ENCODE measurements at places on chromosomes 2 and 18.

DNA sequence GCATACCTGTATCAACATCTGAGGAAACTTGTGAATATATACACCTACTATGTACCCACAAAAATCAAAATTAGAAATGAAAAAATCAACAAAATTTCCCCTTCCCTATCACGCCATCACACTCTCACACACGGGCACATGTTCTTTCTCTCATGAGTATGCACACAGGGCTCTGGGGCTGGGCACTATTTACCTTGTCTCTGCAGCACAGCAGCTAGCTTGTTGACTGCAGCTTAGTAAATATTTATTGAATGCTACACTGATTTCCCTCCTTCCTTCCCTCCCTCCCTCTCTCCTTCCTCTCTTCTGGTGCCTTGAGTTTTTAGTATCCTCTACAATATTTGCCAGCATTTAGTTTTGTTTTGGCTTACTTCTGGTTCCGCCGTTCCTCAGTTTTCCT, 182.7 kb upstream of the LHCGR start:
- DNase-seq, result no peak

GRCh38 chr2:235030126-235030525, 78.3 kb downstream of the SH3BP4 start:
- DNase-seq, result no peak

DNA sequence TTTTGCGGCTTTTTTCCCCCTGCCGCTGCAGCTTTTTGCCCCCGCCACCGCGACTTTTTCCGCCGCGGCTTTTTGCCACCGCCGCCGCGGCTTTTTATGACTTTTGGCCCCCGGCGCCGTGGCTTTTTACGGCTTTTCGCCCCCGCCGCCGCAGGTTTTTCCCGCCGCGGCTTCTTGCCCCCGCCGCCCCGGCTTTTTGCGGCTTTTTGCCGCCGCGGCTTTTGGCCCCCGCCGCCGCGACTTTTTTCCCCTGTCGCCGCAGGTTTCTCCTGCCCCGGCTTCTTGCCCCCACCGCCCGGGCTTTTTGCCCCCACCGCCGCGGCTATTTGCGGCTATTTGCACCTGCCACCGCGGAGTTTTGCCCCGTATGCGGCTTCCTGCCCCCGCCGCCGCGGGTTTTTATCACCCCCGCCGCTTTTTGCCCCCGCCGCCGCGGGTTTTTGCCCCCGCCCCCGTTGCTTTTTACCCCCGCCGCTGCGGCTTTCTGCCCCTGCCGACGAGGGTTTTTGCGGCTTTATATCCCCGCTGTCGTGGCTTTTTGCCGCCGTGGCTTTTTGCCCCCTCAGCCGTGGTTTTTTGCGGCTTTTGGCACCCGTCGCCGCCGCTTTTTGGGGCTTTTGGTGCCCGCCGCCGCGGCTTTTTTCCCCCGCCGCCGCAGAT, 2750.9 kb downstream of the RPIA start:
- no peak for DNase-seq

DNA sequence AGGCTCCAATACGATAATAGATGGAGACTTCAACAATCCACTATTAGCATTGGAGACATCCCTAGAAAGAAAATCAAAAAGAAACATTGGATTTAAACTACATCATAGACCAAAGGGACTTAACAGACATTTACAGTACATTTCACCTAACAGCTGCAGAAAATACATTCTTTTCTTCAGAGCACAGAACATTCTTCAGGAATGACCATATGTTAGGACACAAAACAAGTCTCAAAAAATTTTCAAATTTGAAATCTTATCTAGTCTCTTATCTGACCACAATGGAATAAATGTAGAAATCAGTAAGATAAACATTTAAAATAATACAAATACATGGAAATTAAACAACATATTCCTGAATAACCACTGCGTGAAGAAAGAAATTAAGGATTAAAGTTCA, 68.7 kb downstream of the STRADB start:
- DNase-seq, result no peak

GRCh38 chr18:48488388-48488850, 50.4 kb upstream of the CTIF start:
- DNase-seq, result peak; percentile 81

GRCh38 chr2:111209045-111209514, 88.4 kb downstream of the BCL2L11 start:
- no peak for DNase-seq

Data from A549 (cell line).